LHCN-M2 (cell line): ENCODE measurements at places on chromosomes 6 and 20.

GRCh38 chr6:114033606-114034005 lies 62.7 kb upstream of the HDAC2 start:
- no peak for DNase-seq

- DNase-seq = no peak
These were observed 96.2 kb upstream of the BTN3A2 start for GRCh38 chr6:26268659-26269402.

DNA sequence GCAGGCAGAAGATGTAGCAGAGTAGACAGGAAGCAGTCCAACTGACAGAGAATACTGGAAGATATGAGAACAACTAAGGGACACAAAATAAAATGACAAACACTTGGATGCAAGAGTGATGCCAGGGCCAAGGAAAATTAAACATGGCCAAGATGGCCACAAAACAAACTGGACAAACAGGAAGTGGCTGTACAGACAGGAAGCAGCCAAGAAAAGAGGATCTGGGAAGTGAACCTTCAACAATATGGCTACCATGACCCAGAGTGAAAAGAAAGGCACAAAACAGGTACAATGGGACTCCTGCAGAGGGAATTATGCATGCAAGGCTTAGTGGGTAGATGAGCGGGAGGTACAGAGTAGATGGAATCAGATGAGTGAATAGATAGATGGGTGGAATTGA lies 29.1 kb downstream of the HLA-DPB1 start:
- DNase-seq = no peak

DNA sequence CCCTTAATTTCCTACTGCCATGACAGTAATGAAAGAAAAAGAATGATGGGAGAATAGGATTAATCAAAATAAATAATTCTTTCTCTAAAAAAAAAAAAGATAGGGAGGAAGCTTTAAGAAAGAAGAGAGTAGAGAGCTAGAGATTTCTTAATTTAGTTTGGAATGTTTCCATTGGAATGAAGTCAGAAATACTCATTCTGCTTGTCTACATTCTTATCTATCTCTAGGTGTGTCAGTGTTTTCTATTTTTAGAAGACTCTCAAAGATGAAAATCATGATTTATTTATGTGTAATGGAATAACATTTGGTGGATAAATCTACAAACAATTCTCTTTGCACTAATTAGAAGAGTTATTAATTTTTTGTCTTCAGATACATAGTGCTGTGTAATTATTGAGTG lies 38.0 kb upstream of the HIVEP1 start:
- DNase-seq = peak; percentile 25

DNA sequence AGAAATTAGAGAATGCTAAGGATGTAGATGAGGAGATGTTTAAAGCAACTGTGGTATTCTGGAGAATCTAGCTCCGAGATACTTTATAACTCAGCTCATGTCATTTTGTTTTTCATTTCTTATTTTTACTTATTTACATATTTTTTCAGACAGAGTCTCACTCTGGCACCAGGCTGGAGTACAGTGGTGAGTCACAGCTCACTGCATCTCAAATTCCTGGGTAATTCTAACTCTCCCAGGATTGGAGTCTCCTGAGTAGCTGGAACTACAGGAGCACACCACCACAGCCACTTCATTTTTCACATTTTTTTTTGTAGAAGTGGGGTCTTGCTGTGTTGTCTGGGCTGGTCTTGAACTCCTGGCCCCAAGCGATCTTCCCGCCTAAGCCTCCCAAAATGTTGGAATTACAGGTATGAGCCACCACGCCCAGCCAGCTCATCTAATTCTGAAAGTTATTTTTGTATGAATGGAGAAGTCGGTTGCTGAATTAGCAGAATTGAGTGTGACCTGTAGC lies 94.3 kb upstream of the FAM8A1 start:
- DNase-seq = peak; percentile 75

GRCh38 chr6:22102671-22103070 lies 194.2 kb downstream of the PRL start:
- no peak for DNase-seq

- DNase-seq = peak; percentile 14
These were observed 37.8 kb downstream of the RAB44 start for GRCh38 chr6:36735110-36736071.

GRCh38 chr20:52193886-52194545 lies 2.4 kb upstream of the ZFP64 start:
- DNase-seq = no peak

DNA sequence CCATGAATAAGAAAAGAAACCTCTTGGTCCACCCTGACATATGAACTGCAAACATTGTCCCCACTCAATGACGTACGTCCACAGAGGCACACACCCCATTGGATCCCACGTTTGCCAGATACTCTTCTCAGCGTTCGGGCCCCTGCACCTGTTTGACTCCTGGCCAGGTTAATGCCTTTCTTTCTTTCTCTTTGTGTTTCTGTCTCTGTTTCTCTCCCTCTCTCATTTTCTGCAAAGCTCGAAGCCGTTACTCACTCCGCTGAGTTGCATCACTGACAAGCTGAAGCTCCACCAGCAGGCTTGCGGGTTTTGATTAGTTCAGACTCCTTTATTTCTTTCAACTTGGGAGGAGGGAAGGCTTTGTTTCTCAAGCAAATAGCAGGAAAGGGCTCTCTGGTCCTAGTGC lies 135.5 kb upstream of the SUPT3H start:
- no peak for DNase-seq

GRCh38 chr6:156683821-156684220 lies 93.4 kb upstream of the ARID1B start:
- no peak for DNase-seq
